ENCODE measurements at places on chromosomes 2 and 18.

DNA sequence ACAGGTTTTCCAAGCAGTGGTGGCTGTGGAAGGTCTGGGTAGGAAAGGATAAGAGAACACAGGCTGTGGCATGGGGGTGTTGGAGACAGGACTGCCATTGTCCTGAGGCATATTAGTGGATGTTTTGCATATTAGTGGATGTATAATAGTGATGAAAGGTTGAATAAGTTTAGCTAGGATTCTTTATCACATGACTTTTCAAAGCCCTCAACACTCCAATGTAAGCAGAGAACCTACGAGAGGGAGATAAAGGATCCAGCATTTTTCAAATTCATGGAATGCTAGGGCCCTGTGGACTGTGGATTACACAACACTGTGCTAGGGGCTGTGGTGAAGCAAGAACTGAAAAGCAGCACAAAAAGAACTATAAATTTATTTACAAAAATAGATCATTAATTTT, 63.2 kb downstream of the POLE4 start:
- no peak for DNase-seq

- no peak for DNase-seq
These were observed 17.6 kb upstream of the GRP start for GRCh38 chr18:59202258-59202820.

- no peak for DNase-seq
These were observed 81.4 kb downstream of the ACAA2 start for GRCh38 chr18:49731860-49732311.

DNA sequence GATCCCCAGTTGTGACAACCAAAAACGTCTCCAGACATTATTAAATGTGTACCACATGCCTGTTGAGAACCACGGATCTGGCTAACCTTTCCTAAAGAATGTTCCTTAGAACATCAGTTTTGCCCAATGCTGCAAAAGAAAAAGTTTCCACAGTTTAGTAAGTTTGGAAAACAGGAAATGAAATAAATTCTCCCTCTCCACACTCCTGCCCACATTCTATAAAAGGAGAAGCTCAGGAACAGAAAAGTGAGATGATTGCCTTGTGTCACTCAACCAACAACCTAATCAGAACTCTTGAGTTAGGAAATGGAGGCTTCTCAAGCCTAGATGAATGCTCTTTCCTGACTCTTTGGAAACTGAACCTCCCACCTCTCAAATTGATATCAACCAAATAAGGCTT, 56.1 kb upstream of the NFE2L2 start:
- no peak for DNase-seq

- no peak for DNase-seq
These were observed 189.8 kb downstream of the LTBP1 start for GRCh38 chr2:33136566-33136965.

GRCh38 chr2:236172255-236173035, 4.3 kb upstream of the GBX2 start:
- no peak for DNase-seq

DNA sequence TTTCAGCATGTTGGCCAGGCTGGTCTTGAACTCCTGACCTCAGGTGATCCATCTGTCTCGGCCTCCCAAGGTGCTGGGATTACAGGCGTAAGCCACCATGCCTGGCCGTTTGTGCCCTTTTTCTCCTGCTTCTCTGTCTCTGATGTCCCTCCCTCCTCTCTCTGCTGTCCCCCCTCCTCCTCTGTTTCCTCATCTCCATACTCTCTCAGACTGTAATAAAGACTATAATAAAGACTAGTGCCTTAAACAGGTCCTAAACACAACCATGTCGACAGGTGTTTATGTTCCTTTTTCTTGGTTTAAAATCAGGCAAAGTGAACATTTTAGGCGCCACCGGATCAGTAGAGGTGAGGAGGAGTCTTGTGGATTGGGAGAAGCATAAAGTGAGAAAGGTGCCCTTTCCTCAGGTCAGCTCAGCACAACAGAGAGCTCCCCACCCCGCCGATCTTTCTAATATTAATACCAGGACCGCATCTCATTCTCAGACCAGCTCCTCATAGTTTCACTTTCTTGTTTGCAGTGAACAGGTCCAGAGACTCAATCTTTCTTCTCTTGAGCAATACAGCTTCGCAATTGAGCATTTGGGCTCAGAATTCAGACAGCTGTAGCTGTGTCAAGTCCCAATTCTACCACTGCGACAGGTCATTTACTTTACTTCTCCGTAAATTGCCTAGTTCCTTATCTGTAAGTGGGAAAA, 23.7 kb downstream of the TIMM21 start:
- no peak for DNase-seq

DNA sequence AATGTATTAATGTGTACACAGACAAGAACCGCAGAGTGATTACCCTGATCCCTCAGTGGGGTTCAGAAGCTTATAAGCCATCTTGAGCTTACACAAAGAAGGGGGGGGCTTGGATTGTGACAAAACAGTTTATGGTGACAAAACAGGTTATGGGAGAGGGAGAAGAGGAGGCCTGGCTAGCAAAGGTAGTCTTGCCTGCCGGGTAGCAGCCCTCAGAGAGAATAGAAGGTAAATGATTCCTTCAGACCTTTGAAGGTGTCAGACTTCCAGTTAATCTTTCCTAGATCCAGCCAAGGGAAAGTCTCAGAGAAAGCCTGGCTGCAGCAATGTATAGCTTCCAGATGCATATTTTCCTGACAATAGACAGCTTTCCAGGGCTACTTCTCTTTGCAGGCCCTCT, 44.6 kb upstream of the RAPH1 start:
- no peak for DNase-seq

GRCh38 chr2:11257078-11257477, 87.4 kb downstream of the ROCK2 start:
- DNase-seq, result no peak

DNA sequence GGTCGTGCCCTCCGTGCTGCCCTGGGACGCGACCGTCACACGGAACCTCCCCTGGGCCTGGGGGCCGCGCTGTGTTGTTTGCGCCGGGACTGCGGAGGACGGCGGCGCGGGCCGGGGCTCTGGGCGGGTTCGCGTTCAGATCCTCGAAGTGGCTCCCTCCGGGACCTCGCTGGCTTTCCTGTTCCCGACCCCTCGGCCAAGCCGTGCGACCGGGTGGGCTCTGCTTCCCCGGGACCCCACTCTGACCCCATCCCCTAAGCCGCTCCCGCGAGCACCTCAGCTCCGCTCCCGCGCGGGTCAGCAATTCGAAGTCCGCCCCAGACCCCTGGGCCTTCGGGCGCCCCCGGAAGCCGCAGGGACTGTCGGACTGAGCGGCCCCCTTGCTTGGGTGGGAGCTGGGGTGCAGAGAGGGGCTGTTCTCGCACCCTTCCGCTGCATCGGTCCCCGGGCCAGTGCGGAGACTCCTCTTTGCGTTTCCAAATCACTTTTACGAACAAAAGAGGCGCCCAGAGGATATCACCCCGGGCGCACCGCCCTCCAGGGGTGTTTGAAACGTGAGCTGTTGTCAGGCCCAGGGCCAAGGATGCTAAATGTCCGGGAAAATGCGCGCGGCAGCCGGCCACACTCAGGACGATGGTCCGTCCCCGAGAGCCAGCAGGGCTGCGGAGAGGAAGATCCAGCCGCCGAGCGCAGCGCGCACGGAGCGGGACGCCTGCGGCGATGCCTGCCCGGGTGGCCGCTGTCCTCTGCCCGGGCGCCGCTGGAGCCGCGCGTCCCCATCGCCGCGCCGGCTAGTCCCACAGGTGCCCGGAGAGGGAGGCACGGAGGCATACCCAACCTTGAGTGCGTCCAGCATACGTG, 73.5 kb downstream of the ZCCHC2 start:
- DNase-seq, result no peak

DNA sequence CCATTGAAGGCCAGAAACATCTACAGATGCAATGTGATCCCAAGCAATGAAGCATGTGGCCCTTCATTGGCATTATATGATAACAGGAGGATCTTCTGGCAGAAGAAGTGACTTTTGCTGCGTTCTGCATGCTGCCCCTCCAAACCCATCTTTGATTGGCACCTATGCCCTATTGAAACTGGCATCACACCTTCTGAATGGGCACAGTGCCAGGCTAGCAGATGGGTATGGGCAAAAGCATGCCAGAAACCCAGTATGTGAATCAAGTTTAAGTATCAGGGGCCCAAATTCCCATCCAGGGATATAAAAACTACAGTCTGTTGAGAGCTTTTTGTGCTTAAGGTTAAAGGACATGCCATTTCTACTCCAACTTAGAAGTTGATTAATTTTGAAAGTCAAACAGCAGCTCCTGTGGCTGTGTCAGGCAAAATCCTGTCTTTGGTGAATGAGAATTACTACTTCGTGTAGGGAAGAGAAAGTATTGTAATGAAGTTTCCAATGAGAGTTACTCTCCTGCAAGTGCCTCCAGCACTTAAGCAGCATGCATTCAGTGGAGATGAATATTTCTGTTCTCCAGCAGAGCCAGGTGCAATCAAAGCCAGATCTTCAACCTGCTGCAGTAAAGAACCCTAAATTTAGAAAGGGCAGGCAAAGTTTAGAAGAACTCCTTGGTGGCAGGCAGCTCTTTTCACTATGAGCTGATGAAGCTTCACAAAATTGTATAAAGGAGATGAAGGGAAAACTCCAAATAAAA, 8.6 kb downstream of the VRK2 start:
- no peak for DNase-seq
